ENCODE measurements at places on chromosomes 5 and 9. TPM values are rescaled to one million over a fixed set of nuclear protein-coding genes. Genes with fewer than 3 reads are reported as not detected.

Gene EGFL7
- total RNA-seq = 7.2 TPM

Gene GPBP1
- 80.3 TPM for total RNA-seq

Gene PCDHA7
- 0.87 TPM for total RNA-seq

Gene TMEM215
- not detected for total RNA-seq

Gene SPINK5
- total RNA-seq = not detected

Gene TAF11L14
- total RNA-seq = not detected

Gene GPX8
- total RNA-seq = 126 TPM

Gene LCP2
- total RNA-seq = 0.25 TPM

Gene PCDHB14
- 0.11 TPM for total RNA-seq

Gene ZDHHC11
- 0.44 TPM for total RNA-seq

All from uterine smooth muscle cell (primary cell).